HT-29 (cell line): ENCODE measurements at places on chromosomes 11 and 22. TPM values are rescaled to one million over a fixed set of nuclear protein-coding genes. Genes with fewer than 3 reads are reported as not detected.

Gene ACAT1
- total RNA-seq = 28.3 and 36.7 TPM in 2 replicates

Gene FERMT3
- total RNA-seq = 5.3 and 5.9 TPM in 2 replicates

Gene OTUB1
- 131 and 140 TPM in 2 replicates for total RNA-seq

Gene EPS8L2
- total RNA-seq = 473 and 503 TPM in 2 replicates

Gene C11orf65
- total RNA-seq = 0.64 TPM in 1 of 2 replicates, not detected in the other

Gene CREB3L1
- total RNA-seq = 50.1 and 64.2 TPM in 2 replicates

Gene FDX1
- 5.3 and 7.5 TPM in 2 replicates for total RNA-seq

Gene HBE1
- total RNA-seq = not detected in 2 replicates

Gene RDX
- total RNA-seq = 4.9 and 9.0 TPM in 2 replicates
